ENCODE measurements at places on chromosomes 12 and 14.

DNA sequence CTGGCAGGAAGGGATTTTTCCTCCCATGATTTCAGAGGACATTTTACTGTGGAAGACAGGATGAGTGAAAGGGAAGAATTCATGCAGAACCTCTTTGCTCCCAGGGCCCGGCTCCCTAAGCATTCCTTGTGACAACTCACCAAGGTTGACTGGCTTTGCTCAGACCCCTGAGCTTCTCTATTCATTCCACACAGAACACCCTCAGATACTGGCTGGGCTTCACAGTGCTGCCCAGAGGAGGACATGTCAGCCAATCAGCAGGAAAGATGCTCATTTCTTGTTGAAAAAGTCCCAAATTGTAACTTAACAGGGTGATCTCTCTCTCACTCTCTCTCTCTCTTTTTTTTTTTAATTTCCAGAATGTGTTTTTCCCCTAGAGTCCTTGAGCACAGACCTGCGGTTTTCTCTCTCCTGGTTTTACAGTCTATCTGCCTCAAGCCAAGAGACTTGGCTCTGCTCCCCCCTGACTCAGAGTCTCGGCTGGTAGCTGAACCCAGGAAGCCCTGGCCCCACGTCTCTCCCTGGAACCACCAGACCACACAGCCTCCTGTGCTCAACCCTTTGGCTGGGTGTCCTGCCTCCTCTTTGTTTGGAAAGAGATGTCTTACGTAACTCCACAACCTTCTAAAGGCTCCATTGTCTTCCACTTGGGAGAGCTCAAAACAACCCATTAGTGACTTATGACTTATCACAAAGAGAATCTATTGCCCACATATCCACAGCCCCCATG lies 43.9 kb downstream of the SSPN start:
- no peak for DNase-seq

DNA sequence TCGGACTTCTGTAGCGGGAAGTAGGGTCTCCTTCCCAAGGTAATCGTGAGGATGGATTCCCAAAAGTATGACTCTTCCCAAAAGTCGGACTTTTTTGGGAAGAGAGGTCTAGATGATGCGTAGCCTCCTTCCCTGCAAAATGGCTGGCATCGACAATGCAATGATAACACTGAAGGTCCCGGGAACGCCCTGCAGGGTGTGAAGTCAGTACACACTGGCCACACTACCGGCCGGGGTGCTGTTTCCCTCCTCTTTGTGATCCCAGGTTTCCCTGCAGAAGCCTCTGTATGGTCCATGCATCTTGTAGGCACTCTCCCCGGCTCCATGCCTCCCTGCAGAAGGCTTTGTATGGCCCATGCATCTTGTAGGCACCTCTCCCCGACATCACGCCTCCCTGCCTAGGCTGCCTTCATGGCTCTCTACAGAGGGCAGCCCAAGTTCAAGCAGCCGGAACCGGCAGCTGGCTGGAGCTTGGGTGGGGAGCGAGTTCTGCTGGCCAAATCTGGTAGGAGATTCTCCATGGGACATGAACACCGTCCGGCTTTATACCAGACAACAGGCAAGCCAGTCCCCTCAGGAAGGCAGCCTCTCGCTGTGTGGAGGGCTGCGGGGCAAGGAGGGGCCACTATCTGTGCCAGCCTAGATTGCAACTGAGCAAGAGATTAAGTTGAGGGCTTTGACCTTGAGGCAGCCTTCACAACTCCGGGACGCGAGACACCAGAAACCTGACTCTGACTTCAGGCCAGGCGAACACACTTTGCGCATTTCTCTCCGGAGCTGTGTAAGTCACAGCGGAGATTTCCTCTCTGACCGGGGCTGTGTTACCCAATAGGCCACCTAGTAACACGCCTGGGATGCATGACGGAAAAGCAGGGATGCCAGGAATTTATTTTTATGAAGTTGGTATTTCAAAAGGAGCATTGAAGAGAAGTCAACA lies 23.5 kb downstream of the FZD10 start:
- DNase-seq = no peak

- no peak for DNase-seq
Observed at GRCh38 chr12:81963636-81964035, 204.5 kb upstream of the PPFIA2 start.

DNA sequence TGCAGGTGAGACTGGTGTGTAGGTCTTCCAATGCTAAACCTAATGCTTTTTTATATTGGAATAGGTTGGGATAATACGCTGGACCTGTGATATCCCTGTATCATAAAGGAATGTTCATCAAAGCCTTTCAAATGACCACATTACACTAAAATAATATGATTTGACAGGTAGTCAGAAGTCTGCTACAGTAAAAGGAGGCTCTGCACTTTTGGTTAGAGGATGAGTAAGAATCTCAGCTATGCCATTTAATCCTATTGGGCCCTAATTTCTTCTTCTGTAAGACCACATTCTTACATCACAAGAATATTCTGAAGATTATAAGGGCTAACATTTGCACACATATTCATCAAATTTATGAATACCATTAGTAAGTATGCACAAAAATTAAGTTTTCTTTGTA lies 250.5 kb upstream of the FLRT2 start:
- no peak for DNase-seq

DNA sequence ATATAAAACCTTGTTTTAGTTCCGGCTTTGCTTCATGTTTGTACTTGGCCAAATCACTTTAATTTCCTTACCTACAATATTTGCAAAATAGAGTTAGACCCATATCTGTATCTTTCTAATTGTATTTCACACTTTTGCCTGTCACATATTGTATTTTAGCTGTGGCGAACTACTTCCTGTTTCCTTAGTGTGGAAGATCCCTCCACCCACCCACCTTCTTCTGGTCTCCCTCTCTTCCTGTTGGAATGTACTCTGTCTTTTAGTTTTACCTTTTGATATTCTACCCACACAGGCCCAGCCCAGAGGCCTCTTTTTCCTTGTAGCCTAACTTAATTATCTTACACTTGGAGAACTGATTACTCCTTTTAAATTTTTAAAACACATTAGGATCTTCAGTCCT lies 78.2 kb downstream of the SCN8A start:
- DNase-seq = no peak

- no peak for DNase-seq
Observed at GRCh38 chr12:67986632-67987031, 2.6 kb upstream of the IFNG-AS1 start.

DNA sequence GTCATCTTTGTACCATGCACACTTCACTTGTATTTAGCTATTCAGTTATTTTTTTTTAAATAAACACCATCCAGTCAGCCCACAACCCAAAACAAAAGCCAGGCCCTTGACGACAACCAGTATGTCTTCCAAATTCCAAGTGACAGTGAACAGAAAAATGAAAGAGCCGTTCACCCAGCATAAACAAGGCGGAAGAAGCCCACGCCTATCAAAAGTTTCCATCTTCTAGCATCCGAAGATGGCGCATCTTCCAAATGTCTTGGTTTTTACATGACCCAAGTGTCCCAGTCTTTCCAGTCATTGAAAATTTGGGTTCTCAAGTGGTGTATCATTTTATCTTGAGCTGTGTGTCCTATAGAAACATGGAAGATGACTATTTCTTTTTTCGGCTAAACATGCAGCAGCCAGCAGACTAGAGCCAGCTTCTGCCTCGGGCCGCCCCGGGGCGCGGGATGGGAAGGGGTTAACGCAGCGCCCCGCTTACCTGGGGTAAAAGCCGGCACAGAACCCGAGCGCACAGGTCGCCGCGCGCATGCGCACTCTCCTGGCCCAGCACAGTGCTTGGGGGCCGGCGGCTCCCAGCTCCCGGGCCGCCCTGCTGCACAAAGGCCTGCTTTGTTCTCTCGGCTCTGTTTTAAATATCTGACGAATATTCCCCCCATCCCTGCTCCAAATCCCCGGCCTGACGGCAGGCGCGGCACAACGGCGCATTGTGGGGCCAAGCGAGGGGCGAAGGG lies 164.8 kb downstream of the ZFP36L1 start:
- DNase-seq = peak; percentile 84

GRCh38 chr12:98572010-98572409 lies 21.5 kb upstream of the SLC25A3 start:
- DNase-seq = no peak

DNA sequence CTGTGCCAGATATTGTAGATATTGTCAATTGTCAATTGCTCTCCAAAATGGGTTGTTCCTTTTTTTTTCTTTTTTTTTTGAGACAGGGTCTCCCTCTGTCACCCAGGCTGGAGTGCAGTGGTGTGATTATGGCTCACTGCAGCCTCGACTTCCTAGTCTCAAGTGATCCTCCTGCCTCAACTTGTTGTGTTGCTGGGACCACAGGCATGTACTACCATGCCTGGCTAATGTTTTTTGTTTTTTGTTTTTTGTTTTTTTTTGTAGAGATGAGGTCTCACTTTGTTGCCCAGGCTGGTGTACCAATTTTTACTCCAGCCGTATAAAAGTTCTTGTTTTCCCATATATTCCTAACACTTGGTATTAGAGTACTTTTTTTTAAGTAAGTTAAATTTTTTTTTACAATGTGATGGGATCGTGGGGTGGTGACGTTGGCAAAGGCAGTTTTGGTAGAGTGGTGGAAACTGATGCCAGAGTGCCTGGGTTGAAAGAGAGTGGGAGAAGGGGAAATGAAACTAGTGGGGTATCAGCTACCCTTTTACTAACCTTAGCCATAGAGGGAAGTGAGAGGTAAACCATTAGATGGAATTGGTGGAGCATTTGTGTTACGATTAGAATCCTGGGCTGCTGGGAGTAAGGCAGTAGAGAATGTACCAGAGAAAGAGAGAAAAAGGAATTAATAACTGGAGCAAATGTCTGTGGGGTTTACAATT lies 33.0 kb upstream of the CFAP54 start:
- no peak for DNase-seq

DNA sequence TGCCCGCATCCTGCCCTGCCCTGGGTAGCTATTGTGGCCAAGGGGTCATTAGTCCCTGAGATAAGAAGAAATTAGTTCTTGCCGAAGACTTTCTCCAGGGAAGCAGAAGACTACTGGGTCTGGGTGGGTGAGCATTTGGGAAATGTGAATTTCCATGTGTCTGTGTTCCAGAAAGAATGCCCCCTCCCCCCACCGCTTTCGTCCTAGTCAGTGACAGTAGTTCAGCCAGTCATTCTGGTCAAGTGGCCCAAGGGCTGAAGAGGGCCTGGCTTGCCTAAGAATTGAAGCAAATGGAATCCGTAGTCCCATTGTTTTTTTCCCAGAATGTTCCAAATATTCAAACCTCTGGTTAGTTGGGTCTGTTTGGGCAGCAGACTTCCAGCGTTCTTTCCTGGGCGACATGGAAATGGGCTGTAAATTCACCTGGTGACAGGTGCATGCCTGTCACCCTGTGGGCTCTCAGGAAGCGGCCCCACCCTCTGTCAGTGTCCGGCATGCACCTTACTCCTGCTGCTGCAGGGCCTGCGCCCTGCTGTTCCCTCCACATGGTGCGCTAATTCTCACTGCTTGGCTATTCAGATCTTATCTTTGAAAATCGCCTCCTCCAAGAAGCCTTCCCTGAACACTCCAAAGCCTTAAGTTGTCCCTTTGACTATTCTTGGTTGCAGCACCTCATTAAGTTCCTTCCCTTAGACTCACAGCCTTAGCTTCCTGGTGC lies 1.4 kb upstream of the RFLNA start:
- DNase-seq = no peak

- DNase-seq = no peak
Observed at GRCh38 chr12:90959032-90959431, 4.1 kb upstream of the CCER1 start.

DNA sequence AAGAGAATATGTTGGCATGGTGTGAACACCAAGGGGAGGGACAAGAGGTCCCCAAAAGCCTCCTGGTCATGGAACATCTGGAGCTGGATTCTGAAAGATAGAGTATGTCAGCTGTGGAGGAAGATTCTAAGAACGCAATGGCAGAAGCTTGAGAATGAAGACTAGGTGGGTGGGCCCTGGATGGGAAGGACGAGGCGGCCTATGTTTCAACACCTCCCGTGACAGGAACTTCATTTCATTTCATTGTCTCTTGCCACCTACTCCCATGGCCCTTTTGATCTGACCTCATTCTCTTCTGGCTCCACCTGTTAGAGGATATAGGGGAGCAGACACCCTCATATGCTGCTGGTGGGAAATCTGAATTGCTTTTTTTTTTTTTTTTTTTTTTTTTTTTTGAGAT lies 3.3 kb downstream of the UNG start:
- no peak for DNase-seq

DNA sequence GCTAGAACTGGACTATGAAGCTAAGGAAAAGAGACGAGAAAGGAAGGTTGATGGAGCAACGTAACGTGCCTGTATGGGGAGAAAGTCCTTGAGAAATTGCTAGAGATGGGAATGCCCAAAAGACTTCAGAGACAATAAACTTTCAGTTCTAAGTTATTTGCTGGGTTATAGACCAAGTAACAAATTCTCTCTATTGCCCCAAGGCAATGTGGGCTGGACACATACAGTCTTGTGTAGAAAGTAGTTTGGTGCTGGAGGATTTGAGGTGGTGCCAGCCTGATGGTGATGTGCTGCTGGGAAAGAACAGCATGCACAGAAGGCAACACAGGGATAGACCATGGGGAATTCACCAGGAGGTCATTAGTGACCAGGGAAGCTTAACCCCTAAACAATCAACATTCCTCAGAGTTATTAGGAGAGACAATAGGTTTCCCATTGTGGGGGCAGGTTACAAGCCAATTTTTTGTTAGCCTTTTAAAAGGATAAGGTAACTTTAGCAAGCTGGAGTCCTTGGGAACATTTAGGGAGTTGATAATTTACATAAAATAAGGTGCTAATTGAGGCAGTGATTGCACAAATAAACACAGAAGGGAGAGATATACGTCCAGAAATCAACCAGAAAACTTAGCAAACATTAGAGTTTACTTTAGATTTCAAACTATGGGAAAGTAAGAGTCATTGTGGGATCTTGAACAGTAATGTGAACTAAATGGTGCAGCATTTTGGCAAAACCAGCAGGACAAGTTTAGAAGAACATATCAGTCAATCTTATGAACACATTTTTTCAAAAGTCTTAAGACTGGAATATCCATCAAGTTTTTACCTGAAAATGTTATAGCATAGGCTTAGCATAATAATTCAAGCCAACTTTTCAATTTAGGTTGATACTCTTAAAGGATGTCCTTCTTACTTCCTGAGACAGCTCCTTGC lies 61.4 kb downstream of the LMNTD1 start:
- DNase-seq = no peak

Measured in Right ventricle myocardium inferior (tissue), 1 donor.